ENCODE measurements at places on chromosomes 3 and 15. TPM values are rescaled to one million over a fixed set of nuclear protein-coding genes. Genes with fewer than 3 reads are reported as not detected.

DIPK2A gene
- total RNA-seq, result 14.4 TPM

CSTA gene
- total RNA-seq, result not detected

PRSS50 gene
- total RNA-seq, result not detected

ZBTB20 gene
- 3.2 TPM for total RNA-seq

C2CD4A gene
- total RNA-seq, result 0.27 TPM

LRTM1 gene
- not detected for total RNA-seq

CP gene
- not detected for total RNA-seq

Data from activated CD8-positive, alpha-beta memory T cell treated with anti-CD3 and anti-CD28 coated beads for 36 hours (primary cell).